ENCODE measurements at places on chromosomes 2 and 18.
A peak's percentile ranks its signal among the peaks of the same experiment; 100 is the strongest.

- no peak for DNase-seq
Measured at GRCh38 chr18:435940-436339, 64.6 kb downstream of the COLEC12 start.

DNA sequence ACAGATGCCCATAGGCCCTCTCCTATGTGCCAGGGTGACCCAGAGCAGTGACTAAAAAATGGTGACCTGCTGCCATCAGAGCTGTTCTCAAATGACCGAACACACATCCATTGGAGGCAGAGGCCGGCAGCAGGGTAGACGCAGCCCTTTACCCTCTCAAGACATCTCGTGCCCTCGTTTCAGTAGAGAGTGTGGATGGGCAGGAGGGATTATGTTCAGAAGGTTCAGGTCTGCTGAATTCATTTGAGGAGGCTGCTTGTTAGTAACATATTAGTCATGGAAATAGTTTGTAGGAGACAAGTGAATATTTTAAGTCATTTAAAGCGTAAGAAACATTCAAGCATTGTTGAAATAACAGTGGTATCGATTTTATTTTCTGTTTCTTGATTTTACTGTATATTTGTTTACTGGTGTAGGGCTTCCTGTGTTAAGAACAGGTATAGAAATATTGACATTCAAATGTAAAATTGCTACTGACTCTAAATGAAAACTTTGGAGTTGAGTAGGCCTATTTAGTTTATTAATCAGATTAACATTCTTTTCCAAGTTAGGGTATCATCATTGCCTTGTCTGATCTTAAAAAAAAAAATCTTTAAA is 82.6 kb downstream of the ZNF532 start:
- DNase-seq = no peak

GRCh38 chr2:71822463-71822862 is 325.2 kb downstream of the CYP26B1 start:
- DNase-seq = no peak

- no peak for DNase-seq
Measured at GRCh38 chr2:212237350-212238095, 301.1 kb downstream of the ERBB4 start.

GRCh38 chr2:186426153-186427016 is 59.7 kb upstream of the ZC3H15 start:
- no peak for DNase-seq

- no peak for DNase-seq
Measured at GRCh38 chr2:156427074-156427473, 9.1 kb upstream of the GPD2 start.

GRCh38 chr2:136766073-136766404 is 694 bp downstream of the THSD7B start:
- DNase-seq = no peak

- peak; percentile 72 for DNase-seq
Measured at GRCh38 chr18:77206676-77207374, 42.8 kb upstream of the GALR1 start.

GRCh38 chr2:101638181-101638711 is 59.3 kb upstream of the MAP4K4 start:
- no peak for DNase-seq

- DNase-seq = no peak
Measured at GRCh38 chr2:216159646-216160045, 50.5 kb downstream of the XRCC5 start.

DNA sequence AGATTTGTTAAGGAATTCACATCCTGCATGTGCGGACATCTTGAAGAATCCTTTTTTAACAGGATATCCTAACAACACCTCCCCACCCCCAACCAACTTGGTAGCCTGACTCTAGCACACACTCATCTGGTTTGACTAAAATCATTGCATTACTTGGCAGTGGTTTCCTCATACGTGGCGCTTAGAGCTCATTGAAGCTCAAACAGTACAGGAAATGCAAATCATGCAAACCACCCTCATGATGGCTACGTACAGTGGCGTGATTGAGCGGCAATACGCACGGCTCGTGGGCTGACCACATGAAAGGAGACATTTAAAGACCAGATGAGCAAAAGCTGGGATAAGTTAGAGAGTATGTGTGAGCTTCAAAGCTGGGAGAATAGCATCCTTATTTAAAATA is 336.2 kb downstream of the ZEB2 start:
- peak; percentile 95 for DNase-seq

DNA sequence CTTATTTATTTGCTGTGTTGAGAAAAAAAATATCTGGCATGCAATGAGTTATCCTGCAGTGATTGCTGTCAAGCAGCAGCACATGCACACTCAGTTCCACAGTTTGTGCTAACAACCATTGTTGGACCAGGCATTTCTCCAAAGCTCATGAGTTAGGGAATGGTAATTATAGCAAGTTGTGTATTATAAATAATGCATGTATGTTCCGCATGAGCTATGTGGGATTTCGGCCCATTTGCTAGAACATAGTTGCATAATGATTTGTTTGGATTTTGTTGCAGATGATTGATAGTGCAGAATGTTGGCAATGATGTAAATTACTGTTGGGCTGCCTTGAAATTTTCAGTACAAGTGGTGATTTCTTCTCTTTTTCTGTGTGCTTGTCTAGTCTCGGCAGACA is 10.7 kb downstream of the KCNJ3 start:
- DNase-seq = no peak

DNA sequence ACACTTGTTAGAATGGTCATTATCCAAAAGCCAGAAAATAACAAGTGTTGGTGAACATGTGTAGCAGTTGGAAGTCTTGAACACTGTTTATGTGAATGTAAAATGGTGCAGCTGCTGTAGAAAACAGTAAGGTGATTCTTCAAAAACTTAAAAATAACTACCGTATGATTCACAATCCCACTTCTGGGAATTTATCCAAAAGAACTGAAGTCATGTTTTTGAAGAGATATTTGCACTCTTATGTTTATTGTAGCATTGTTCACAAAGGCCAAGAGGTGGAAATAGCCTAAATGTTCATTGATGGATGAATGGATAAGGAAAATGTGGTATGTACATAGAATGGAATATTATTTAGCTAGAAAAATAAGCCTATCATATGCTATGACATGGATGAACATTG is 6.3 kb upstream of the SPP2 start:
- peak; percentile 57 for DNase-seq

DNA sequence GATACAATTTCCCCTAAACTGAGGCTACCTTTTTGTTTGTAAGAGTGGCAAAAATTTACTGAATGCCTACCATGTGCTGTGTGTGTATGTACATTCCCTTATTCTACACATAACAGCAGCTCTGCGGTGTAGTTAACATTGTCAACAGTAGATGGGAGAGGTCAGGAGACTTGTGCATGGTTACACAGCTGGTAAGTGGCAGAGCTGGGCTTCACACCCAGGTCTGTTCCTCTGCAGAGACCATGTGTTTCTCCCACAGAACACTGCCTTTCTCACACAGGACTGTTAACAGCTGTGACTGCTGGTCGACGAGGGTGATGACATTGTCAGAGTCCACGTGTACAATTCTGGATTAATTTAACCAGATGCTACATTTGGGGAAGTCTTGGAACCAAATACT is 49.1 kb downstream of the EML6 start:
- DNase-seq = peak; percentile 19

GRCh38 chr2:31286961-31287550 is 53.1 kb downstream of the EHD3 start:
- DNase-seq = peak; percentile 64

GRCh38 chr18:80227472-80227871 is 19.8 kb downstream of the PARD6G start:
- DNase-seq = no peak

GRCh38 chr18:49081511-49082155 is 130.9 kb upstream of the SMAD7 start:
- peak; percentile 20 for DNase-seq

GRCh38 chr2:105438104-105438929 is 39.5 kb upstream of the FHL2 start:
- DNase-seq = no peak

- DNase-seq = no peak
Measured at GRCh38 chr18:14975431-14975830, 227.5 kb downstream of the ANKRD30B start.

DNA sequence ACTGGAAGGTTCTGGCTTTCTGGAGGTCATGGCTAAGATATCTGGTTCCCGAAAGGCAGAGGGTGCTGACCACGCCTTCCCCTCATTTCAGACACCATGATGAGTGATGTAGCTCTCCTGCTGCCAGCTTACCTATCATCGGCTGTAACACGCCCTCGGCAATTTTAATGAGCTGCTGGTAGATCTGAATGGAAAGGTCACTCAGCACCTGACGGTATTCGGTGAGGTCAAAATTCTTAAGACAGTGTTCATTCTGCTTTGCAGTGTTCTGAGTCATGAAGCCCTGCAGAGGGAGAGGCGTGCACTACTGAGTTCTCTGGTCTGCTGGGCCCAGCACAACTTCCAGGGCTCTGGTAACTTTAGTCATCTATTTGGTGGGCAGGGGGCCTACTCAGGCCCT is 25.7 kb upstream of the ACAA2 start:
- peak; percentile 8 for DNase-seq

GRCh38 chr18:62979176-62979575 is 263.8 kb downstream of the PHLPP1 start:
- peak; percentile 21 for DNase-seq

DNA sequence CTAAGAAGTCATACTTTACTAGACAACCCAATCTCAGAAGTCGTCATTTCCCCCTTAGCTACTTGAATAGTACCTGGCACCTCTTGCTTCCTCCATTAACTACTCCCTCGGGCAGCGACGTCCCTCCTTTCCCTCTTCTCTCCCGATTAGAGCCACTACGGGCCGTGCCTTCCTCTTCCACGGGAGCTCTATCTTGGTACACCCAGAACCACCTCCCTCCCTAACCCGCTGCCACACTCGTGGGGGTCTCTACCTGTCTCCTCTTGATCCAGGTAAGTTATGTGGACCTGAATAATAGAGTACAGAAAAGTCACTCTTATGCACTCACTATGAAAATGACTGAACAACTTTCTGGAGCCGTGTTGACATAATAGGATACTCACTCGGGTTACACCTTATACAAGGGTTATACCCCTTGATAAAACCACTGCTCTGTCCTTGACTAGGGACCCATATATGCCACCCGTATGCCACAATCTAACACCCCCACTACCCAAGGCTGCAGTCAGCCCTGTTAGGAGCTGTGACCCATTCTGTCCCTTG is 595 bp upstream of the HDHD2 start:
- DNase-seq = no peak

DNA sequence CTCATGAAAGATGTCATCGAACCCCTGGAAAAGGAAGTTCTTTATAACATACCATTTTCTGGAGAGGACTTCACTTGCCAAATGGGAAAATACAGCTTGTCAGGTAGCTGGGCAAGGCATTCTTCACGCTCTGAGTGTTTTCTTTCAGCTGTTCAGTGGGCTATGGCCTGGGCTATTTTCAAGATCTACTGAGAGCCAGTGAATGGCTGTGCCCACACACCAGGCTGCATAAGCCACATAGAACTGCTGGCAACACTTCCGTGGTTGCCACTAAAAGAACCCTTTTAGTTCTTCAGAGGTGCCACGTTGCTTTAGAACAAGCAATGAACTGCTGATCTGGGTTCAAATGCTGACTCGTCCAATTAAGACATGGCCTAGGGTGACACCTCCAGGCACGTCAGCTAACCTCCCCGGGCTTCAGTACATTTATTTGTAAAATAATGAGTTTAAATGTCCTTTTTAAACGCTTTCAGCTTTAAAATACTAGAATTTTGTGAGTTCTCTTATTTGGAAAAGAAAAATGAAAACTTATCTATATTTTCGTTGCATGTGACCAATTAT is 36.6 kb upstream of the GORASP2 start:
- DNase-seq = no peak

Measured in fibroblast of skin of scalp (primary cell).